Keratinocyte (primary cell): ENCODE measurements at places on chromosomes 7 and 10. TPM values are rescaled to one million over a fixed set of nuclear protein-coding genes. Genes with fewer than 3 reads are reported as not detected.

Gene AGBL3
- polyA plus RNA-seq: 0.53 to 0.97 TPM (median 0.57 TPM) in 3 replicates

Gene SAP25
- 0.16 to 0.21 TPM in 2 of 3 replicates, not detected in the other for polyA plus RNA-seq

Gene TMEM236
- 0.05 to 0.13 TPM (median 0.12 TPM) in 3 replicates for polyA plus RNA-seq

Gene TCAF2
- polyA plus RNA-seq: 0.61 to 1.6 TPM (median 1.2 TPM) in 3 replicates
